Stimulated activated CD8-positive, alpha-beta memory T cell treated with anti-CD3 and anti-CD28 coated beads, Interleukin-2, amount 100 ng/mL, for 1 hour (primary cell): ENCODE measurements at places on chromosomes 6 and 20.

DNA sequence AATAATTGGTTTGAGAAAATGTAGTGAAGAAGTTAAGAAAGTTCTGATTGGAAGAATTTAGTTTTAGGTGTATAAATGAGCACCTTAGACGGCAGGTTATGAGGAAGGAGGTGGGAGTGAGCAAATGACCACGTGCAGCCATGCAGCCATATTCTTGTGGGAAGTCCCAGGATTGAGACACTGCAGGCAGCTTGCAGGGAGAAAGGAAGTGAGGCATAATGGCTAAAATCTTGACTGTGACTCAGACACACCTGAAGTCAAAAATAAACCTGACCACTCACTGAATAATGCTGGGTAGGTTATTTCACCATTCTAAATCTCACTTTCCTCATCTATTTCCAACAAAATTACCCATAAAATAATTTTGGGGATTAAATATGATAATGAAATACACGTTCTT is 16.6 kb downstream of the DSE start:
- no peak for DNase-seq

GRCh38 chr20:47392721-47393073 is 36.2 kb upstream of the ZMYND8 start:
- no peak for DNase-seq

DNA sequence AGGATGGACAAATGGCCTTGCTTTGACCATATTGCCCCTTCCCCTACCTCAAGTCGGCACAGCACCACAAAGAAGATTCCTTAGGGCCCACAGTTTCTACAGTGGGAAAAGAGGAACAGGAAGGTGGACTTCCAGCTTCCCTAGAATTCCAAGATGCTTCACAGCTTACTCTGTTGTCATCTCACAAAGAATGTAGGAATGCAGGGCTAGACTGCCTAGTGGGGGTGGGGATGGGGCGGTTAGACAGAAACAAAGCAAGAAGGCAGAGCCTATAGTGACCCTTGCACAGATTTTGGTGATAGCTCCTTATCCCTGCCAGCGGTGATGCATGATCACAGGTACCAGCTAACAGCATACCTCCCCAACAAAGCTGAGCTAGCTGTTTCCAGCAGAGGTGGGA is 607.6 kb upstream of the MAN1A1 start:
- DNase-seq = no peak

GRCh38 chr6:21278375-21278745 is 315.2 kb upstream of the SOX4 start:
- no peak for DNase-seq

- no peak for DNase-seq
Observed at GRCh38 chr6:2909718-2910117, 6.6 kb upstream of the SERPINB9 start.
